ENCODE measurements at places on chromosomes 12 and 14.
A peak's percentile ranks its signal among the peaks of the same experiment; 100 is the strongest.

- no peak for DNase-seq
These were observed 32.8 kb downstream of the RBM19 start for GRCh38 chr12:113933201-113933786.

DNA sequence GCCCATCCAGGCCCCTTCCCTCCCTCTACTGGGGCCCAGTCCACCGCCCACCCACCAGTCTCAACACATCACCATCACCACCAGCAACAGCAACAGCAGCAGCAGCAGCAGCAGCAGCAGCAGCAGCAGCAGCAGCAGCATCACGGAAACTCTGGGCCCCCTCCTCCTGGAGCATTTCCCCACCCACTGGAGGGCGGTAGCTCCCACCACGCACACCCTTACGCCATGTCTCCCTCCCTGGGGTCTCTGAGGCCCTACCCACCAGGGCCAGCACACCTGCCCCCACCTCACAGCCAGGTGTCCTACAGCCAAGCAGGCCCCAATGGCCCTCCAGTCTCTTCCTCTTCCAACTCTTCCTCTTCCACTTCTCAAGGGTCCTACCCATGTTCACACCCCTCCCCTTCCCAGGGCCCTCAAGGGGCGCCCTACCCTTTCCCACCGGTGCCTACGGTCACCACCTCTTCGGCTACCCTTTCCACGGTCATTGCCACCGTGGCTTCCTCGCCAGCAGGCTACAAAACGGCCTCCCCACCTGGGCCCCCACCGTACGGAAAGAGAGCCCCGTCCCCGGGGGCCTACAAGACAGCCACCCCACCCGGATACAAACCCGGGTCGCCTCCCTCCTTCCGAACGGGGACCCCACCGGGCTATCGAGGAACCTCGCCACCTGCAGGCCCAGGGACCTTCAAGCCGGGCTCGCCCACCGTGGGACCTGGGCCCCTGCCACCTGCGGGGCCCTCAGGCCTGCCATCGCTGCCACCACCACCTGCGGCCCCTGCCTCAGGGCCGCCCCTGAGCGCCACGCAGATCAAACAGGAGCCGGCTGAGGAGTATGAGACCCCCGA lies 6.8 kb upstream of the RNU7-1 start:
- DNase-seq: peak; percentile 64

GRCh38 chr14:85978582-85979250 lies 448.8 kb downstream of the FLRT2 start:
- no peak for DNase-seq

DNA sequence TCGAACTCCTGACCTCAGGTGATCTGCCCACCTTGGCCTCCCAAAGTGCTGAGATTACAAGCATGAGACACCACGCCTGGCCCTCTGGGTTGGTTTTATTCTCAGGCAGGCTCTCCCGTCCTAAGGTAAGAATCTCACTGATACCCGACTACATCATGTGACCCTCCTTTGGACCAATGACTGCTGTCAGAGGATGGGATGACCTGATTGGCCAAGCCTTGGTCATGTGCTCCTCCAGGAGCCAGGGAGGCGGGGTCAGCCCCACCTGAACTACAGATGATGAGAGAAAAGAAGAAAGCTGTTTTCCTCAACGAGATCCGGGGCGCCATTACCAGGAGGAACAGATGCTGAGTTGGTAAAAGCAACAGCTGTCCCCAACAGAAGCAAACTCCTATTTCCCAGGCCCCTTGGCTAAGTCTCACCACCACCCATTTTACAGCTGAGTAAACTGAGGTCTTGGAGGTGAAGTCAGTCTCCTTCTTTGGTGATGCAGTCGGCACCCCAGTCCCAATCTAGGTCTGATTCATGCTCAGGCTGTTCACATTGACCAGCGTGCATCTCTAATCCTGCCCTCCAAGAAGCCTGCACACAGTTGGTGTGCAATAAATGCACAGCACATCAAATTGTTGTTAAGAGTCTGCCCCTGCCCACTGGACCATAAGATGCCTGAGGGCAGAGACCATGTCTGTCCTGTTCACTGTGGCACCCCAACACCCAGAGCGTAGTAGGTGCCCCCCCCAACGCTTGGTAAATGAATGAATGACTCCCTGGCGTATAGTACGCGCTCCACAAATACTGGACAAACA lies 118.8 kb downstream of the SCARB1 start:
- DNase-seq: no peak

GRCh38 chr14:96320605-96321004 lies 42.5 kb downstream of the ATG2B start:
- DNase-seq: no peak
